ENCODE measurements at places on chromosomes 2 and 18.

DNA sequence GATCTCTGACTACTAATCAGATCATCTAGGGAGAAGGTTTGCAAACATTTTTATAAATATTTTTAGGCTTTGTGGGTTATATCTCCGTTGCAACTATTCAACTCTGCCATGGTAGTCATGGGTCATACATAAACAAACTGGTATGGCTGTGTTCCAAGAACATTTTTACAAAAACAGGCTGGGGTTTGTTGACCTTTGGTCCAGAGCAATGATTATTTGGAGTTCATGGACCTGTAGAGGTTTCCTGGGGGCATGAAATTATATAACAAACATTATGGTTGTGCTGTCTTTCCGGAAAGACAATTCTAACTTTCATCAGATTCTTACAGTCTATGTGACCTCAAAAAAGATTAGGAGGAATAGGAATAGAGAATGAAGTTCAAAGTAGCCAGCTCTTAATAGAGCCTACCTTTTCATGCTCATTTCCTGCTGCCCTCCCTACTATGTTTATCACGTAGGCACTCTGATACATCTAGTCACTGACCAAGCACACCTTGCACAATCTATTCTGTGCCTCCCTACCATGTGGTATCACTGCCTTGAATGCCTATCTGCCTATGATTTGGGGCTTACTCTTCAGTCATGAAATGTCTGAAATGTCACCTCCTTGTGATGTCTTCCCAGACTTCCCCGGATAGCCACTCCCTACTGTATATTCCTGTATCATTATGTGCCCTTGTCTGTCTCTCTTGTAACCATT lies 102.4 kb upstream of the SCN1A start:
- no peak for DNase-seq

- no peak for DNase-seq
Measured at GRCh38 chr2:133157141-133157540, 411.1 kb downstream of the NCKAP5 start.

DNA sequence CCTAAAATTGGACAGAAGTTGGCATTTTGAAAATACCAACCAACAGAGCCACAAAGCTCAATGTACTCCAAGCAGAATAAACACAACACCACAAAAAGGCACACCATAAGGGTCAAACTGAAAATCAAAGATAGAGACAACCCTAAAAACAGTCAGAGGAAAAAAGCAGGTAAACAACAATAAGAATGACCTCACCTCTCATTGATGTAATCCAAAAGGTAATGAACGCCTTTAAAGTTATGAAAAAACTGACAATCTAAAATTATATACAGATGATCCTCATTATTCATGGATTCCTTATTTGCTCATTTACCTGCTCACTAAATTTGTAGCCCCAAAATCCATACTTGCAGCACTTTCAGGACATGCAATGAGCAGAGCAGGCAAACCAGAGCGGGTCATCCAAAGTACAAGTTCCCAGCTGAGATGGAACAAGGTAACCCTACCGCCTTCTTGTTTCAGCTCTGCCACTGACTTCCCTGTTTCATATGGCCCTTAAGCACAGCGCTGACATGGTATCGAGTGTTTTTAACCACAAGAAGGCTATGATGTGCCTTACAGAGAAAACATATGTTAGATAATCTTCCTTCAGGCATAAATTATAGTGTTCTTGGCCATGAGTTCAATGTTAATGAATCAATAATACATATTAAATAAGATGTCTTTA lies 17.0 kb downstream of the RTN4 start:
- no peak for DNase-seq

DNA sequence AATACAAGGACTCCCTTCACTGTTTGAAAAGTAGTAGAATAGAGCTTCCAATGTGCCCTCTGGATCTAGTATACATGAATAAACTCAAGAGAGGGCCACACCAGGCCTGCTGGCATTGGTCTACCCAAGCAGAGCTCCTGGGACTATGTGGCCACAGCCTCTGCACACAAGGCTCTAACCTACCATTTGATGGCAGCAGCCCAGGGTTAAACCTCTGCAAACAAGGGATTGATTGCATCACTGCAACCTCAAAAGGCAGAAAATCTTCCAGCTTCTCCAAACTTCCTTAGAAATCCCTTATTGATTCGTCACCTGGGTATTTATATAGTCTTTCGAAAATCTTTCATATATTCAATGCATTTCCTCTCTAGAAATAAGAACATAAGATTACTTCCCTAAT lies 147.6 kb upstream of the SETBP1 start:
- no peak for DNase-seq

DNA sequence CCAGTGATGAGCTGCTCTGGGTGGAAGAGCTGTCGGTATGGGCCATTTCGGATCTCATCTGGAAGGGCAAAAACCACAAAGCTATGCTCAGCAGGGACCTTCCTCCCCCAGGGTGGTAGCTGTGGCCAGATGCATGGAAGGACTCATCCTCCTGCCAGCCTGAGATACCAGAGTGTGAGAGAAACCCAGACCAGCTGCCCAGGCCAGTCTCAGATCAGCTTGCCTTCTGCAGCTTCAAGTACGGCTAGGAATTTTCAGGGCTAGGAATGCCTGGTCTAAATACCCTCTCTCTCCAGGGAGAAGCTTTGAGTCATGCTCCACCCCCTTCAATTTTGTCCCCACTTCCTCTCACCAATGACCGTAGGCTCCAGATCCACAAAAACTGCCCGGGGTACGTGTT lies 1.4 kb upstream of the TUBA4B start:
- no peak for DNase-seq
